ENCODE measurements at places on chromosomes 4 and X.

GRCh38 chr4:176587920-176588319, 204.8 kb downstream of the VEGFC start:
- DNase-seq: no peak

GRCh38 chr4:42412251-42412650, 15.0 kb downstream of the SHISA3 start:
- DNase-seq: no peak

GRCh38 chr4:182885738-182886077, 31.5 kb downstream of the DCTD start:
- no peak for DNase-seq

DNA sequence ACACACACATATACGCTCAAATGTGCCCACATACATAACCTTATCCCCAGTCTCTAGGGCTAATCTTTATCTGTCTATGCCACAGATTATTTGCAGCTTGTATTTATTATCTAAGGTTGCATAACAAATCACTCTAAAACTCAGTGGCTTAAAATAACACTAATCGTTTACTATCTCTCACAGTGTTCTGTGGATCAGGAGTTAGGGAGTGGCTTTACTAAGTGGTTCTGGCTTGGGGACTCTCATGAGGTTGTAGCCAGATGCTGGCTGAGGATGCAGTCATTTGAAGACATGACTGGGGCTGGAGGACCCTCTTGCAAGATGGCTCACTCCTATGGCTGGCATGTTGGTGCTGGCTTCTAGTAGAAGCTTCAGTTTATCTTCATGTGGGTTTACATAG, 68.5 kb upstream of the LNX1 start:
- no peak for DNase-seq

- DNase-seq: no peak
Observed at GRCh38 chrX:69552512-69552911, 48.4 kb downstream of the NALF2 start.

- DNase-seq: no peak
Observed at GRCh38 chr4:54754394-54754793, 96.6 kb downstream of the KIT start.

- DNase-seq: no peak
Observed at GRCh38 chrX:134654398-134655012, 3.8 kb downstream of the PLAC1 start.

- DNase-seq: no peak
Observed at GRCh38 chr4:25775166-25775565, 87.6 kb downstream of the SEL1L3 start.

DNA sequence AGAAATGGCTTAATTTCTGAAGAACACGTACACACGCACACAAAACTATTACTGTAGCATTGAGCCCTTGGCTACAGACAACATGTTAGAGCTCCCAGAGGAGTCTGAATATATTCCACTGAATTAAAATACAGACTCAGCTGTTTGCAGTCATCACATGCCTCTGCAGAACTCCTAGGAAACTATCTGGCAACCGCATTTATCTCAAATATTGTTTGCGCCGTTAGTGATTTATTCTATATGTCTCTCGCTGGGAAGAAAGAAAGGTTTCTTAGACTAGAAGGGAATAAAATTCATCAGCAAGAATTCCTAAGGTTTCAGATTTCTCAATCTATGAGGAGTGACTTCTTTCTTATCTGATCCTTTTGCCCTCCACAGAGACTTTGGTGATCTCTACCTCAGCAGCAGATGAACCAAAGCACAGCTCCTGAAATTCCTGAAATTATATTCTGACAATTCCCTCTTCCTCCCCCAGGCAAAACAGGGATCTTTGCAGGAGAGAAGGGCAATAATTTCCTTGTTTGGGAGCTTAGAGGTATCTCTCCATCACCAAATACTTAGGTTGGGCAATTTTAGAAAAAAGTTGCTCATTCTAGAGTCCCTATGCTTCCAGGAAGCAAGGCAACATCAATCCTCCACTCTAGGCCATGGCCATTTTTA, 199.2 kb downstream of the APBB2 start:
- no peak for DNase-seq

- no peak for DNase-seq
Observed at GRCh38 chr4:127410644-127411043, 222.1 kb upstream of the INTU start.

DNA sequence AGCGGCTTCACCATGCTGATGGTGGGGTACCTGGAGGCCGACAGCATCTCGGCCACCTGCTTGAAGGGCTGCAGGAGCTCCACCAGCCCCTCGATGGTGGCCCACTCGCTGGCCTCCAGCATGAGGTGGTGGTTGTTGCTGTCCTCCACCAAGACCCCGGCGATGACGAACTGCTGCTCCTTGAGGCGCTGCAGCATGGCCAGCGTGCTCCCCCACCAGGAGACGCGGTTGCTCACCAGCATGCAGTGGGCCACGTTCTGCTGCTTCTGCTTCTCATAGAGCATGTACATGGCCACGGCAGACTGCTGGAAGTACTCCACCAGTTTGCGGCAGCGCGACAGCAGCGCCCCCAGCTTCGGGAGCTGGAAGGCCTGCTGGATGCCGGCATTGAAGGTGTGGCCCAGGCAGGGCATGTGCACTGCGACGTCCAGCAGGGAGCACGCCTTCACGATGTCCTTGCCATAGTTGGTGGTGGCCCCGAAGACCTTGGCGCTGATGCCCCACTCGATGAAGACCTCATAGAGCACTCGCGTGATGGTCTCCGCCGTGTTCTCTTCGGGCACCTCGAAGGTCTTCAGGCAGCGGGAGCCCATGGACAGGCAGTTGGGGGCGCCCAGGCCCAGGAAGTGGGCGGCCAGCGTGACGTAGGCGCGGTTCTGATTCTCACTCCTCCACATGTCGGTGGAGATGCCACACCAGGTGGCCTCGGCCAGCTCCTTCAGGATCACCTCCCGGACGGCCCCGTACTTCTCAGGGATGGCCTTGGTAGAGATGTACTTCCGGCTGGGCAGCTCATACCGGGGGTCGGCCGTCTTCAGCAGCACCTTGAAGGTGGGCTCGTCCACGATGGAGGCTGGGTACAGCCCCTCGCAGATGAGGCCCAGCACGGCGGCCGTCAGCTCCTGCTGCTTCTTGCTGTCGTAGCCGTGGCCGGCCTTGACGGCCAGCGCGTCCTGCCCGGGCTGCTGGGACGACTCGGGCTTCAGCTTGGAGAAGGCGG, 11.0 kb downstream of the DHRSX start:
- no peak for DNase-seq

DNA sequence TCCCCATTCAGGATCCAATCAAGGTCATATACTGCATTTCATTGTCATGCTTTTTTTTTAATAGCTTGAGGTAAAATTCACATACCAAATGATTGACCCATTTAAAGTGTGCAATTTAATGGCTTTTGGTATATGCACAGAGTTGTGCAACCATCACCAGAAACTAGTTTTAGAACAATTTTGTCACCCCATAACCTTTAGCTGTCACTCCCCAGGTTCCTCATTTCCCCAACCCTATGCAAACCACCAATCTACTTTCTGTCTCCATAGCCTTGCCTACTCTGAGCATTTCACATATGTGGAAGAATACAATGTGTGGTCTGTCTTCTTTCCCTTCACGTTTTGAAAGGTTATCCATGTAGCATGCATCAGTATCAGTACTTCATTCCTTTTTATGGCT, 1.4 kb upstream of the SMAD1 start:
- DNase-seq: no peak

- DNase-seq: no peak
Observed at GRCh38 chr4:181618896-181619295, 624.3 kb upstream of the TENM3 start.

GRCh38 chrX:122641136-122641535, 542.9 kb upstream of the GRIA3 start:
- no peak for DNase-seq

DNA sequence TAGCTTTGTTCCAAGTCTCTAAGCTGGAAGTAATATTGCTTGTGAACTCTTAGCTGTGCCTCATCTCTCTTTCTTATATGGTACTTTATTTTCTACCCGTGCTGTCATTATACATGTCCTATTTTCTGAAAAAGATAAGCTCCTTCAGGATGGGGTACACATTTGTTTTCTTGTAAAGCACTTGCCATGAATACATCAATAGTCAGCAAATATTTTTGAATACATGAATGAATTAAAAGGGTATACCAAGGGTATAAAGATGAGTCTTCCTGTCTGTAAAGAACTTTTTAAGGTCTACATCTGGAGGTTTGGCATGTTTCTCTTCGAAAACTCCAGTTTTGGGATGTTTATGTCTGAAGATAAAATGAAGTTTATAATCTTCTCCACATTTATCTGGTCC, 26.7 kb downstream of the SCOC start:
- DNase-seq: no peak

GRCh38 chrX:10524578-10524977, 95.8 kb downstream of the MID1 start:
- no peak for DNase-seq

GRCh38 chr4:39910064-39910463, 67.6 kb downstream of the PDS5A start:
- DNase-seq: no peak

DNA sequence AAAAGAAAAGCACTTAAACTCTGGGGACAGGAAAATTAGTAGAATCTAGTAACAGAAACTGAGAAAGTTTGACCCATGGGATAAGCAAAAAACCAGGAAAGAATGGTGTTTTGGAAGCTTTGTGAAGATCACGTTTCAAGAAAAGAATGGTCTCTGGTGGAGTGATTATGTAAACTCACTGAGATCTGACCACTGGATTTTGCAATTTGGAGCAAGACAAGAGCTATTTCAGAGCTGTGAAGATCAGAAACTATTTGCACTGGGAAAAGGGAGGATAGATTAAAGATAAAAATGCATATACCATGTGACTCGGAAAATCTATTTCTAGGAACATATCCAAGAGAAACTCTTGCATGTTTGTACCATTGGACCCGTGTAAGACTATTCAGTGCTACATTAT, 4.3 kb downstream of the TMPRSS11D start:
- no peak for DNase-seq

- DNase-seq: no peak
Observed at GRCh38 chr4:96784336-96784735, 944.4 kb downstream of the PDHA2 start.

GRCh38 chrX:33252306-33252825, 41.0 kb upstream of the DMD start:
- DNase-seq: no peak

- DNase-seq: no peak
Observed at GRCh38 chr4:31592293-31592692, 872.1 kb downstream of the PCDH7 start.

- DNase-seq: no peak
Observed at GRCh38 chr4:108544481-108544880, 75.9 kb upstream of the RPL34 start.

DNA sequence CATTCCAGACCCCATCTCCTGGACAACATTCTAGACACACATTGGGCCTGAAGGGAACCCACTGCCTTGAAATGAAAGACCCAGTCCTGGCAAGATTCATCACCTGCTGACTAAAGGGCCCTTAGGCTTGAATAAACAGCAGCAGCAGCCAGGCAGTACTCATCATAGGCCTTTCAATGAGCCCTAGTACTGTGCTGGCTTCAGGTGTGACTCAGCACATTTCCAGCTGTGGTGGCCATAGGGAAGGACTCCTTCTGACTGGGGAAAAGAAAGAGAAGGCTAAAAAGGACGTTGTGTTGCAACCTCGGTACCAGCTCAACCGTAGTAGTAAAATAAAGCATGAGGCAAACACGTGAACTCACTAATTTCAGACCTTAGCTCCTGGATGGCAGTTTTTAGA, 344.0 kb downstream of the ACTRT1 start:
- no peak for DNase-seq

DNA sequence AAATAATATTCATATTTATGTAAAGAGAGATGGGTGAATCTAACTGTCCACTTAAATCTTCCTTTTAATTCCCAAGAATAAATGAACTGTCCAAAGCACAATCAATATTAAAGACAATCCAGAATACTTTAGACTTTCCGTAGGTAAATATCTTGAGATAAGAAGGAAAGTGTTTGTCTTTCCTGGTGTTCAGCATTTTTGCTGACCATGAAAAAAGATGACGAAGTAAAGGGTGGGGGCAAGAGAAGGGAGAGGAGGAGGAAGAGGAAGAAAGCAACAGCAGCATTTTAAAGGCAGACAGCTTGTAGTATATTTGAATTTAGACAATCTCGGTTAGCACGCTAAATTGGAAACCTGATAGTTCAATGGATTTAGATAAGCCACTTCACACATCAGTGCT, 498.2 kb downstream of the KCNIP4 start:
- DNase-seq: no peak

DNA sequence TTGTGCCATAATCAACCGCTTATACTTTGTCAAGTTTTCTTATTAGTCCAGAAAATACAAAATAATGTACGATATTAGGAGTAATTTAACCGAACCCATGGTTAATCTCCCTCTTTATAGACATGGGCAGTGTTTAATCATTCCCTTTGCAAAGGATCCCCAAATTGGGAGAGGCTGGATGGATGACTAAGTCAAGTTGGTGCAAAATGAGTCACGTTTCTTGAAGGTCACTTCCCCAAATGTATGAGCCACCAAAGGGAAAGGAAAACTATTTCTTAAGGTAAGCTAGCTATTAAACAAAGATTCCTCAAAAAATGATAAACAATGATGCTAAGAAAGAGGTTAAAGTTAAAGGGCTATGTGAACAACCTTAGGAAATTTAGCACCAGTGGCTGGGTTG, 17.5 kb downstream of the MAML3 start:
- no peak for DNase-seq

GRCh38 chr4:21858971-21859370, 89.6 kb downstream of the KCNIP4 start:
- no peak for DNase-seq

GRCh38 chrX:37666516-37666915, 19.1 kb upstream of the XK start:
- no peak for DNase-seq

DNA sequence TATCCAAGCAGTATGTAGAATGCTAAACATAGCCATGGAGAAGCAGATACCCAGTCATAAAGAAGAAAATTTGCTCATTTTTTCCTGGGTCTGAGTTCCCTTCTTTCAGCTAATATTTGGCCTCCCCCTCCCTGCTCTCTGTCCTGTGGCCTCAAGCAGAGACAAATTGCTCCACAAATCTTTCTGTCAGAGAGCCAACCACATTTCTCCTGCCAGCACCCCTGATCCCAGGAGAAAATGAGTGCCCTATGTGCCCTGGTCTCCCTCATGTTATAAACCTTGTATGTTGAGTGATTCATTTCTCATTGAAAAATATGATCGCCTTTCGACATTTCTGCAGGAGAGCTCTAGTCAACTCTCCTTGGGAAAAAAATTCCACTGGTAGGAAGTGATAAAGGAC, 82.0 kb downstream of the TMEM156 start:
- no peak for DNase-seq

DNA sequence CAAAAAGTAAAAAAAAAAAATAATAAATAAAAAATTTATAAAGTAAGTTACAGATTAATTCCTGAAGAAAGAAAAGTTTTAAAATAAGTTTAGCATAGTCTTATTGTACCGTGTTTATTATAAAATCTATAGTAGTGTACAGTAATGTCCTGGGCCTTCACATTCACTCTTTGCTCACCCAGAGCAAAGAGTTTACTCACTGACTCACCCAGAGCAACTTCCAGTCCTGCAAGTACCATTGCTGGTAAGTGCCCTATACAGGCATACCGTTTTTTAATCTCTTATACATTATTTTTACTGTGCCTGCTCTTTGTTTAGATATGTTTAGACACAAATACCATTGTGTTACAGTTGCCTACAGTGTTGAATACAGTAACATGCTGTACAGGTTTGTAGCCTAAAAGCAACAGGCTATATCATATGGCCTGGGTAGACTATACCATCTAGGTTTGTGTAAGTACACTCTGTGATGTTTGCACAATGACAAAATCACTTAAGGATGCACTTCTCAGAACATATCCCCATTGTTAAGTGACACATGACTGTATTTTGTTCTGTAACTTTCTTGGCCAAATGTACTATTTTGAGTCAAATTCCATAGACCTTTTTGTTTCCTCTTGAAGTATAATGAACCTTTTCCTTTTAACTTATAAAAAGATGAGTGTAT, 199.0 kb upstream of the NUDT6 start:
- no peak for DNase-seq

All from CD4-positive, alpha-beta T cell treated with Interleukin-12 subunit alpha and Interleukin-12 subunit beta, for 1 hour (primary cell).